ENCODE measurements at places on chromosomes 5 and 9. TPM values are rescaled to one million over a fixed set of nuclear protein-coding genes. Genes with fewer than 3 reads are reported as not detected.

The C5orf34 gene
- total RNA-seq: 4.3 TPM

The TMEM8B gene
- 9.6 TPM for total RNA-seq

The FAM169A gene
- 3.3 TPM for total RNA-seq

The SLC36A3 gene
- total RNA-seq: not detected

- no peak overlapping the region for H3K4me3 ChIP-seq
- no peaks in the 10 kb centered on the region for H3K36me3 ChIP-seq
- H3K27me3 ChIP-seq: no peaks in the 10 kb centered on the region
- no peak for DNase-seq
- H3K27ac ChIP-seq: no peak overlapping the region
Observed at GRCh38 chr5:39547553-39548154, 122.9 kb upstream of the DAB2 start.

DNA sequence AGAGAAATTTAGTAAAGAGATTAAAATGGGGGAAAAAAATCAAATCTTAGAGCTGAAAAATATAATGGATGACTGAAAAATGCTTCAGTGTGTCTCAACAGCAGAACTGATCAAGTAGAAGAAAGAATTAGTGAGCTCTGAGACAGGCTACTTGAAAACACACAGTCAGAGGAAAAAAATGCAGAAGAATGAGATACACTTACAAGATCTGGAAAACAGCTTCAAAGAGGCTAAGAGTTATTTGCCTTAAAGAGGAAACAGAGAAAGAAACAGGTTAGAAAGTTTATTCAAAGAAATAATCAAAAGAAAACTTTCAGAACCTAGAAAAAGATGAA, 70.5 kb upstream of the OR2K2 start:
- H3K36me3 ChIP-seq: no peaks in the 10 kb centered on the region
- no peaks in the 10 kb centered on the region for H3K4me1 ChIP-seq
- no peak overlapping the region for H3K27ac ChIP-seq
- no peaks in the 10 kb centered on the region for H3K27me3 ChIP-seq

- no peaks in the 10 kb centered on the region for H3K36me3 ChIP-seq
- H3K27ac ChIP-seq: no peak overlapping the region
- no peaks in the 10 kb centered on the region for H3K27me3 ChIP-seq
Observed at GRCh38 chr5:33494466-33494865, 53.7 kb downstream of the TARS1 start.

GRCh38 chr9:86943201-86944113, 3.8 kb downstream of the GAS1 start:
- H3K36me3 ChIP-seq: no peaks in the 10 kb centered on the region
- H3K27ac ChIP-seq: peak overlapping the region; percentile 93
- H3K4me3 ChIP-seq: peak overlapping the region; percentile 86
- no peaks in the 10 kb centered on the region for H3K27me3 ChIP-seq
- peaks cover 30% of the 10 kb centered on the region for H3K4me1 ChIP-seq
- peak; percentile 73 for DNase-seq

GRCh38 chr5:65986050-65986451, 59.7 kb downstream of the ERBIN start:
- H3K4me3 ChIP-seq: no peak overlapping the region
- H3K27ac ChIP-seq: no peak overlapping the region
- no peak for DNase-seq
- H3K36me3 ChIP-seq: no peaks in the 10 kb centered on the region
- no peaks in the 10 kb centered on the region for H3K27me3 ChIP-seq

GRCh38 chr5:62281411-62281810, 24.6 kb upstream of the KIF2A start:
- no peak overlapping the region for H3K27ac ChIP-seq
- no peak for DNase-seq
